Glomerular endothelial cell (primary cell): ENCODE measurements at places on chromosomes 2 and 18. TPM values are rescaled to one million over a fixed set of nuclear protein-coding genes. Genes with fewer than 3 reads are reported as not detected.

OR6B2 gene
- total RNA-seq = not detected in 2 replicates

PSTPIP2 gene
- total RNA-seq = 6.9 and 8.9 TPM in 2 replicates

PARD3B gene
- total RNA-seq = 7.7 and 10.3 TPM in 2 replicates

ARHGAP15 gene
- total RNA-seq = not detected in 2 replicates

ITGAV gene
- total RNA-seq = 200 and 227 TPM in 2 replicates

RPS27A gene
- 926 and 1,983 TPM in 2 replicates for total RNA-seq

ITGA6 gene
- 288 and 382 TPM in 2 replicates for total RNA-seq

CELF4 gene
- not detected in 2 replicates for total RNA-seq

PLCL1 gene
- 5.0 and 5.3 TPM in 2 replicates for total RNA-seq

CRYGB gene
- not detected in 2 replicates for total RNA-seq

OTOS gene
- total RNA-seq = not detected in 2 replicates

TTN gene
- total RNA-seq = 0.41 and 0.53 TPM in 2 replicates

UGGT1 gene
- total RNA-seq = 69.0 and 74.0 TPM in 2 replicates

PPP1R1C gene
- total RNA-seq = 0.93 and 1.4 TPM in 2 replicates

POTEF gene
- 0.06 TPM in 1 of 2 replicates, not detected in the other for total RNA-seq

CGREF1 gene
- 0.87 and 3.4 TPM in 2 replicates for total RNA-seq

SRD5A2 gene
- total RNA-seq = not detected in 2 replicates

KCNG2 gene
- not detected in 2 replicates for total RNA-seq

CCDC141 gene
- total RNA-seq = 0.06 TPM in 1 of 2 replicates, not detected in the other

COL6A3 gene
- total RNA-seq = 59.2 and 244 TPM in 2 replicates

HNRNPA3 gene
- 45.2 and 68.0 TPM in 2 replicates for total RNA-seq

GALR1 gene
- total RNA-seq = not detected in 2 replicates

CRYBA2 gene
- total RNA-seq = not detected in 2 replicates

TCF23 gene
- not detected in 2 replicates for total RNA-seq

MAB21L4 gene
- not detected in 2 replicates for total RNA-seq

STARD6 gene
- total RNA-seq = not detected in 2 replicates

RESP18 gene
- total RNA-seq = not detected in 2 replicates

NT5DC4 gene
- not detected in 2 replicates for total RNA-seq

MRPS9 gene
- total RNA-seq = 16.0 and 16.8 TPM in 2 replicates

LBX2 gene
- 3.9 and 4.3 TPM in 2 replicates for total RNA-seq

REG1A gene
- not detected in 2 replicates for total RNA-seq

CCDC85A gene
- total RNA-seq = 8.0 and 9.1 TPM in 2 replicates

SP3 gene
- total RNA-seq = 32.3 and 65.4 TPM in 2 replicates

TRABD2A gene
- total RNA-seq = 1.3 and 4.5 TPM in 2 replicates

AGXT gene
- not detected in 2 replicates for total RNA-seq

ICOS gene
- not detected in 2 replicates for total RNA-seq

AQP12A gene
- total RNA-seq = not detected in 2 replicates

GAL3ST2 gene
- total RNA-seq = not detected in 2 replicates

RUFY4 gene
- total RNA-seq = not detected in 2 replicates

CXCR2 gene
- not detected in 2 replicates for total RNA-seq
